Stimulated activated CD8-positive, alpha-beta memory T cell treated with anti-CD3 and anti-CD28 coated beads, Interleukin-15, amount 100 ng/mL, for 24 hours (primary cell): ENCODE measurements at places on chromosomes 13 and 19.

GRCh38 chr13:103276775-103277498, 210.7 kb upstream of the SLC10A2 start:
- DNase-seq: no peak

- no peak for DNase-seq
These were observed at the start of gene PTGIR for GRCh38 chr19:46624958-46625661. Gene PTGIR, minus strand, starts transcription at chr19:46625089. Its CDS starts 864 bp downstream, at chr19:46624225.

- no peak for DNase-seq
These were observed 11.5 kb downstream of the BEST2 start for GRCh38 chr19:12763100-12763499.

DNA sequence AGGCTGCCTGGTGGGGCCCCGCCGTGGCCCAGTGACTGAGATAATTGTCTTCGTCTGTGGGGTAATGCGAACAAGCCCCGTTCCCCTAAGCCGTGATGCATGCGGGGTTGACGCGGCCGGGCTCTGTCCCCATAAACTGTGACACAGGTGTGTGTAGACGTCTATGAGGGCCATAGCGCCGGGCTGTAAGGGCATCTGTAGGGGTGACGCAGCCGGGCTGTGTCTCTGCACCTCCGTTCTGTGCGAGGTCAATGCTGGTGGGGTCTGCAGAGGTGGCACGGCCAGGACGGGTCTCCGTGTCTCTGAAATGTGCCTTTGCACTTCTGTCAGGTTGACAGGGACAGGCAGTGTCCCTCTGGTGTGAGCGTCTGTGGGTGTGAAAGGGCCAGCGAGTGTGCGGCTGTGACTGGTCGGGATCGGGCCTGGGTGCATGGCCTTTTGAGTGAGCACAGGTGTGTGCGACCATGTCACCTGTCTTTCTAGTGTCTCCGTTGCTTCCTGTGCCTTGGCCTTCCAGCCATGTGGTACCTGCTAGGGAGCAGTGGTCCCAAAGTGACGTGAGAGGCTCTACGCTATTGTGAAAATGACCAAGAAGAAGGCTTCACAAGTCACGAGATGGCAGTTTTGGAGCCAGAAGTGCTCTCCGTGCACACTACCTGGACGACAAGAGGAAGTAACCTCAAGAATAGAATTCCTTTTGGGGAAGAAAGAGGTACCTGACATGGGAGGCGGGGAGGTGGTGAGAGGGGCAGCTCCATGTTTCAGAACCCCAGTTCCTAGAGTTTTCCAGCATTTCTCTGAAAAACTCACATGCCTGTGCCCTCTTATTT, 16.4 kb upstream of the ZNF331 start:
- DNase-seq: no peak

- DNase-seq: no peak
These were observed 16.2 kb downstream of the CERS1 start for GRCh38 chr19:18879579-18880373.

DNA sequence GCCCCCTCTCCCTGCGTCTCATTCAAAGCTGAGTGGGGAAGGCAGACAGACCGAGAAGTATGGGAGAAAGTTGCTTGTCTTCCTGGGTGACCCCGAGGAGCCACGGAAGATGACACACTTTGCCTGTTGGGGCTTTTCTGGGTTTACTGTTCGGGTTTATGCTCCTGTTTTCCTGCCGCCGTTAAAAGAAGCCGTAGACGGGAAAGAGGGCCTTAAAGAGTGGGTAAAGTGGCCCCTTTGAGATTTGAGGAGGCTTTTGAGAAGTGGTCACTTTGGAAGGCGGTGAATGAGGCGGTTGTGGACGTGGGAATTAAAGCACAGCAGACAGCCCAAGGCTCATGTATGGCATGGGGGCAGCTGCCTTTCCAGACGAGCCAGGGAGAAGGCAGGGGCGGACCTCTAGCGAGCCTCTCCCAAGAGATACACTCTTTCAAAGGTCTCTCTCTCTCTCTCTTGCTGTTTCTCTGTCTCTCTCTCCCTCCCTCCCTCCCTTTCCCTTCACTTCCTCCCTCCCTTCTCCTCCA, 493 bp upstream of the LHFPL6 start:
- DNase-seq: no peak
